Activated CD4-positive, alpha-beta T cell treated with anti-CD3 and anti-CD28 coated beads, Interleukin-2, amount 10 ng/mL, durations not matched to agents 7 days and 5 days (primary cell): ENCODE measurements at places on chromosomes 7 and 10. TPM values are rescaled to one million over a fixed set of nuclear protein-coding genes. Genes with fewer than 3 reads are reported as not detected.

The COL28A1 gene
- not detected for total RNA-seq

The SDK1 gene
- total RNA-seq, result 0.17 TPM

The AGAP5 gene
- 10.2 TPM for total RNA-seq

The GPRIN2 gene
- total RNA-seq, result not detected

The HSPB1 gene
- total RNA-seq, result 28.1 TPM

GRCh38 chr10:77111611-77112550 is 525.7 kb downstream of the KCNMA1 start:
- H3K27ac ChIP-seq, result no peak overlapping the region
- no peaks in the 10 kb centered on the region for H3K36me3 ChIP-seq
- H3K4me1 ChIP-seq, result no peaks in the 10 kb centered on the region
- H3K4me3 ChIP-seq, result no peak overlapping the region
- DNase-seq, result peak; percentile 28
- H3K27me3 ChIP-seq, result no peaks in the 10 kb centered on the region

DNA sequence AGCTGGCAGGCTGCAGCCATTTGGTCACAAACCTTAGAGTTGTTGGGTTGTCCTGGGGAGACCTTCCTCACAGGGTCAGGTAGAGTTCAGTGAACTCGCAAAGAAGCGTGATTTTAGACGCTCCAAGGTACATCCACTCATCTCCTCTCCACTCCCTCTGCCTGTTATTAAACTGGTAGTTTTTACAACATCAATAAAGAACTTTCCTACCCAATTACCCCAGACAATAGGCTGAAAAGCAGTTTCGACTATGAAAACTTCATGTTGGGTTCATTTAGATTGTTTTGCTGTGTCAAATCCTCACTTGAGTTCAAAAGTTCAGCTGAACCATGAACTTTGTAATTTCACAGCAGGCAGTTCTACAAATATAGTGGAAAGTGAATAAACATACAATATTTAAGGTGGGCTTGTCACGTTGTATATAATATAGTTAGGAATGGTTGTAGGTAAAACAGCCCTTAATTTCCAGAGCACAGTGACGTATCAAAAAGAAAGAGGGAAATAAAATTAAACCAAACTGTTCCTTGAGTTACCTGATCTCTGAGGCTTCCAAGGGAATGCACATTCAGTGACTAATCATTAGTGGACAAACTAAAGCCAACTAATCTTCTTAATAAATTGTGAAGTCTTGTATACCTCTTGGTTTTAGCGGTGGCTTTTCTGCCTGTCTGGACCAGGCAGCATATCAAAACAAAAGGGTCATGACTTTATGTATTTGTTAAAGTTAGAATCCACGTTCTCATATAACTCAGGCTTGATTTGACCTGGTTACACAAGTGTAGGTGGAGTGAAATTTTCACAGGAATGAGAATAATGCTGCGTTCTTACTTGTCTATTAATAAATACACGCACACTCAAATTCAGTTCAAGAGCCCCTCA is 100.5 kb downstream of the CYP26A1 start:
- H3K27ac ChIP-seq, result no peak overlapping the region
- H3K36me3 ChIP-seq, result peaks cover 2% of the 10 kb centered on the region
- H3K4me3 ChIP-seq, result no peak overlapping the region
- peaks cover 2% of the 10 kb centered on the region for H3K27me3 ChIP-seq
- no peaks in the 10 kb centered on the region for H3K4me1 ChIP-seq

GRCh38 chr10:46255801-46256747 is 30.7 kb upstream of the ANTXRL start:
- peaks cover 8% of the 10 kb centered on the region for H3K4me1 ChIP-seq
- H3K36me3 ChIP-seq, result peaks cover 55% of the 10 kb centered on the region
- DNase-seq, result peak; percentile 64
- no peak overlapping the region for H3K4me3 ChIP-seq

DNA sequence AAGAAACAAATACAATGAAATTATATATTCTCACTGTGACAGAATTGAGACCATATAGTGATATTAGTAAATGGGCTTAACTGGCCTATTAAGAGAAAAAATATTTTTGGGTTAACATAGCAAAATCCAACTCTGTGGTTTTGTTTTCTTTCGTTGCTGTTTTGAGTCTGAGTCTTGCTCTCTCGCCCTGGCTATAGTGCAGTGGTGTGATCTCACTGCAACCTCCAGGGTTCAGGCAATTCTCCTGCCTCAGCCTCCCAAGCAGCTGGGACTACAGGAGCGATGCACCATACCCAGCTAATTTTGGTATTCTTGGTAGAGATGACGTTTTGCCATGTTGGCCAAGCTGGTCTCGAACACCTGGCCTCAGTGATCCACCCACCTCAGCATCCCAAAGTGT is 15.3 kb downstream of the TRIM24 start:
- no peak overlapping the region for H3K4me3 ChIP-seq
- H3K27me3 ChIP-seq, result no peaks in the 10 kb centered on the region
- DNase-seq, result no peak
- H3K36me3 ChIP-seq, result peaks cover 5% of the 10 kb centered on the region

- H3K27ac ChIP-seq, result no peak overlapping the region
- H3K4me1 ChIP-seq, result no peaks in the 10 kb centered on the region
- DNase-seq, result no peak
- no peaks in the 10 kb centered on the region for H3K36me3 ChIP-seq
- no peaks in the 10 kb centered on the region for H3K27me3 ChIP-seq
These were observed 20.6 kb upstream of the SLC13A1 start for GRCh38 chr7:123220396-123220795.

DNA sequence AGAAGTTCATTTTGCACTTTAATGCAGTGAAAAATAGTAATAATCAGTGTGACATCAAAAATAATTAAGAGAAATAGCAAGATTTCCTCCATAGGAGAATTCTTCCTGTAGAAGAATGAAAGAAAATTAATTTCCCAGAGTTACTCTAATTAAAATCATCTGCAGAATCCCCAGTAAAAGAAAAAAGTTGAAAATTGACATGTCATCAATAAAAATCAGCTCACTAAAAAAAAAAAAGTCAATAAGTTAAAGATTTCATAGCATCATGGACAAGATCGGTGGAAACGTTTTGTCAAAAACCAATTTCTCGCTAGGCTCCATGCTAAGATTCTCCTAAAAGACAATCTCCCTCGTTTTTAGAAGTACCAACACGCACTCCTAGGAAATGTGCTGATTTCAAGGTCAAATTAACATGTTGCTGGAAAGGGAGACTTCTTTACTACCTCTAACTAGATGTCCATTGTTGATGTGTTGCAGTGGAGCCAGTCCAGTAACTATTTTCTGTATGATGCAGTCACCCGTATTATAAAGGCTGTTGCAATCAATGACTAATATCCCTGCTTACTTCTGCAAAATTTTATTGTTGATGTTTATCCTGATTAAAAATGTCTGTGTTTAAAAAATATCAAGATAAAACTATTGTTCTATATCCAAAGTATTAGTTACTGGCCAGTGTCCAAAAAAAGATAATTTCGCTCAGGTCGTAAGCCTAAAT is 591.9 kb upstream of the MGMT start:
- no peaks in the 10 kb centered on the region for H3K36me3 ChIP-seq
- no peaks in the 10 kb centered on the region for H3K4me1 ChIP-seq
- no peak overlapping the region for H3K27ac ChIP-seq
- H3K27me3 ChIP-seq, result no peaks in the 10 kb centered on the region
